ENCODE measurements at places on chromosomes 13 and 19.

- DNase-seq = no peak
Observed at GRCh38 chr13:111516712-111517640, 196.5 kb downstream of the TEX29 start.

DNA sequence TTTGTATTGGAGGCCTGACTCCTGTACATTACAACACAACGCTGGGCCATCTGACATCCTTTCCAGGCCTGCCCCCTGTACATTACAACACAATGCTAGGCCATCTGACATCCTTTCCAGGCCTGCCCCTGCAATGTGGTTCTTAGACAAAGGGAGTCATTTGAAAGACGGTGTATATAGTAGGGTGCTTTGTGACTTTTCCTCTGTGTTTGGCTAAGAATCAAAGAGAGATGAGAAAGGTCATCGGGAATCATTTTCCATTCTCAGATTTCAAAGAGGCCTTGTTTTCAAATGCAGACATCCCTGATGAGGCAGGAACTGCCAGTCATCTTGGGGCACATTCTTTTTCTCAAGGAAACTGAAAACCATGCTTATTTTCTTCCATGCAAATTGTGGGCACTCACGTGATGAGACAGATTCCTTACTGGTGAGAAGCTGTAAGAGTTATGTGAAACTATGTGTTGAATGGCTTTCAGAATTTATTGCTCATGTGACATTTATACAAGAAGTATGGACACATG, 551.6 kb downstream of the MYO16 start:
- no peak for DNase-seq

- no peak for DNase-seq
Observed at GRCh38 chr13:109454167-109454917, 332.0 kb downstream of the IRS2 start.

GRCh38 chr19:1756705-1757465, 3.6 kb downstream of the ONECUT3 start:
- DNase-seq = no peak

- DNase-seq = no peak
Observed at GRCh38 chr19:55466241-55466614, 1.7 kb upstream of the C19orf85 start.

GRCh38 chr13:102617697-102618350, 21.0 kb downstream of the TPP2 start:
- no peak for DNase-seq

- DNase-seq = no peak
Observed at GRCh38 chr13:71249011-71249410, 618.0 kb downstream of the DACH1 start.

- no peak for DNase-seq
Observed at GRCh38 chr19:49458567-49458903, 5.5 kb downstream of the ALDH16A1 start.

DNA sequence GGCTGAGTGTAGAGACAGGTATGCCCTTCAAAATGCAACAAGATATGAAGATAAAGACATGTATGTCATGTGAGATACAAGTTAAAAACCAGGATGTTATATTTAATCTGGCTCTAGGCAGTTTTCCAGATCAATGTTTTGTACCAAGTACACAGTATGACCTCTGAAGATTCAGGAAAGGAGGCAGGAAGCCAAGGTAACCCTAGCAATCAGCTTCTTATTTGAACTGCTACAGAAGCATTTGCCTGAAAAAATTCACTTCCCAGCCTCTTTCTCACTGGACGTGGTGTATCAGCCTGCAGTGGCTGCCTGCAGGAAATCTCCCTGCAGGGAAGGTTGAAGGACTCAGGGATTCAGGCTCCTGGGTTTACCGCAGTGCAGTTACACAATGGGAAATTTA, 24.1 kb downstream of the OLFM4 start:
- DNase-seq = no peak

DNA sequence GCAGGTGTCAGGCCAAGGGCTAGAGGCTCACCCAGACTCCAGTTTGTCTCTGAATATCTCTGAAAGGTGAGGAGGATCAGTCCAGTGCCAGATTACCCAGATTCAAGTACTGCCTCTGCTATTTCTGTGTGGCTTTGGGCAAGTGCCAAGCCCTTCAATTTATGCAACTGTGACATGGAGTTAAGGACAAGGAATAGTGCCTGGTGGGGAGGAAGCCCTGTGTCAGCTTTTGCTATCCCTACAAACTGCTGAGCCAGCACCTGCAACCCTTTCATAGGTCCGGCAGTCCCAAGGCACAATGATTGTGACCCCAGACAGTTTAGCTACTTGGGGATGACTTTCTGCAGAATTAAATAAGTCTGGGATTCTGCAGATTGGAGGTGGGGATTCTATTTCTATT, 123.0 kb downstream of the KL start:
- no peak for DNase-seq

GRCh38 chr19:3462991-3463713, 17.2 kb downstream of the SMIM24 start:
- DNase-seq = no peak

DNA sequence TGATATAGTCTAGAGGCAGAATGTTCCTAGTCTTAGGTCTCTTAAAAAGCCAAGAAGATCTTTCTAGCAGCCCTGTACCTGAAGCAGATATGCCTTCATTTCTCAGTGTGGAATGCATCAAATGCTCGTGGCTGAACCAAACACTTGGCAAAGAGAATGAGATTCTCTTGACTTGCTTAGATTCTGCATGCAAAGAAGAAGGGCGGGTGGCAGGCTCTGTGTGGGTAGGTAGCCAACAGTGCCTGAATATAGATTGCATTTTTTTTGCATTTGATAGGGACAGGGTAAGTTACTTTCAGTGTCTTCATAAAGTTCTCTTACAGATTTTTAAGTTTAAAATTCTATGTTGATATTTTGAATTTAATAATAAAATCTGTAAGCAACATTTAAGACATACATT, 27.3 kb downstream of the IFT88 start:
- DNase-seq = no peak

DNA sequence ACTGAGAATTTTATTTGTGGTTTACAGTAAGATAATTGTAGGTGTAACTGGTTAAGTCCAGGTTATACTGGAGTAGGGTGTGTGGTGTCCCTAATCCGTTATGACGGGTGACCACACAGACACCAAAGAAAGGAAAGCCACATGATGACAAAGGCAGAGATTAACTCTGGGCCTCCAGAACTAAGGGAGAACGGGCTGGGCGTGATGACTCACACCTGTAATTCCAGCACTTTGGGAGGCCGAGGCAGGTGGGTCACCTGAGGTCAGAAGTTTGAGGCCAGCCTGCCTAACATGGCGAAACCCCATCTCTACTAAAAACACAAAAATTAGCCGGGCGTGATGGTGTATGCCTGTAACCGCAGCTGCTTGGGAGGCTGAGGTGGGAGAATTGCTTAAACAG, 10.2 kb upstream of the FUT2 start:
- DNase-seq = no peak

- DNase-seq = no peak
Observed at GRCh38 chr13:107376341-107377125, 808.6 kb upstream of the ARGLU1 start.

GRCh38 chr13:83162493-83162892, 719.8 kb downstream of the SLITRK1 start:
- no peak for DNase-seq

DNA sequence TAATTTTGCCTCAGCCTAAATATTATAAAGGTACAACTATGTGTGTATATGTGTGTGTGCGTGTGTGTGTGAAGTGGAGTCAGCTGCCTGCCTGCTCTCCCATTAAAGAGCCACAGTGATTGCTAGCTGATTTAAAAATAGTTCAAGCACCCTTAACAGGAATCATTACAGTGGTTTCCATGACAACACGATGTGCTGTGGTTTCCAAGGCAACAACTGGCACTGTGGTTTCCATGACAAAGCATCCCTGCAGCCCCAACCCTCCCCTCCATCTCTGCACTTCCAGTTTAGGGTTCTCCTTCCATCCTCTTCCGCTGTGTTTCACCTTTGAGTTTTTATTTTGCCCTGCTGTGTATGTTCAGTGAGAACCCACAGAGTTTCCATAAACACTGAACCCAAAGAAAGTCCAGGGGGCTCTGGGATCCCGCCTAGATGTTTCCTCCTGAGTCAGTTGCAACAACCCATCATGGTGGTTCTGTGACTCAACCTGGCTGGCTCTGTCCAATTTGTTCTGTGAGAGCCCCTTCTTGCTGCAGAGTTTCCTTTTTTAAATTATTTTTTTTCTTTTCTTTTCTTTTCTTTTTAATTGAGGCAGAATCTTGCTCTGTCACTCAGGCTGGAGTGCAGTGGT, 7.1 kb upstream of the PNMA8A start:
- no peak for DNase-seq

DNA sequence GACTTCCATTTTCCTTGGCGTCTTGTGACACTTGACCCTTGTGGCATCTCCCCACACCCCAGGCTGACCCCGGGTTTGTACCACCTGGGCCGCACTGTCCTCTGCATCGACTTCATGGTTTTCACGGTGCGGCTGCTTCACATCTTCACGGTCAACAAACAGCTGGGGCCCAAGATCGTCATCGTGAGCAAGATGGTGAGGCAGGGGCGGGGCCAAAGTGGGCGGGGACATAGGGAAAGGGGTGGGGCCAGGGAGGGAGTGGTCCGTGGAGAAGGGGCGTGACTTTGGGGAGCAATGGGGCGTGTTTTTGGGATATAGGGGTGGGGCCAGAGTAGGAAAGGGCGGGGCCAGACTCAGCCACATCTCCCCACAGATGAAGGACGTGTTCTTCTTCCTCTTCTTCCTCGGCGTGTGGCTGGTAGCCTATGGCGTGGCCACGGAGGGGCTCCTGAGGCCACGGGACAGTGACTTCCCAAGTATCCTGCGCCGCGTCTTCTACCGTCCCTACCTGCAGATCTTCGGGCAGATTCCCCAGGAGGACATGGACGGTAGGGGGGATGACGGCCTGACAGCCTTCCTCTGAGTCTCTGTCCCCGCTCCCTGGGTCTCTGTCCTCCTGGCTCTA, 42.8 kb downstream of the TRPM4 start:
- no peak for DNase-seq

GRCh38 chr13:50909605-50910484, at the start of gene RNASEH2B:
Gene RNASEH2B (plus strand): TSS chr13:50909791. CDS start chr13:50910077, 286 bp downstream.
- DNase-seq = peak; percentile 59

- DNase-seq = no peak
Observed at GRCh38 chr19:35455616-35456201, 7.7 kb downstream of the FFAR2 start.

- no peak for DNase-seq
Observed at GRCh38 chr19:28307487-28307886, 905.5 kb downstream of the UQCRFS1 start.

GRCh38 chr13:39580881-39581575, 22.0 kb downstream of the LHFPL6 start:
- no peak for DNase-seq

- DNase-seq = no peak
Observed at GRCh38 chr13:44272692-44273091, 100.9 kb upstream of the SERP2 start.

- peak; percentile 68 for DNase-seq
Observed at GRCh38 chr19:7534531-7535046, 928 bp upstream of the PNPLA6 start.

DNA sequence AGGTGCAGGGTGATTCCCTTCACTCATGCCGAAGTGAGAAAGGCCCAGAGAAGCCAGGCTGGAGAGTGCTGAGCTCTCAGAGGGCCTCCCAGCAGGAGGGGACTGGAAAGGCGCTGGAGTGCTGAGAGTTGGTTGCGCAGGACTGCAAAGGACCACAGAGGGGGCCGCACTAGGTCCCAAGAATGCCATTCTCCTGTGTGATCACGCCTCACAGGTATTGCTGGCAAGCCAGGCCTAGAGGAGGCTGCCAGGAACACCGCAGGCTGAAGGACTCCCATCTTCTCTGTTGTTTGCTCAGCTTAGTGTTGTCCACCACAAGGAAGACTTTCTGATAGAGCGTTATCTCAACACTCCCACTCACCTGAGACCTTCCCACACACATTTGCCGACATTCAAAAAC, 165.0 kb downstream of the FGF14 start:
- no peak for DNase-seq

- DNase-seq = no peak
Observed at GRCh38 chr13:111385183-111385857, 64.9 kb downstream of the TEX29 start.

DNA sequence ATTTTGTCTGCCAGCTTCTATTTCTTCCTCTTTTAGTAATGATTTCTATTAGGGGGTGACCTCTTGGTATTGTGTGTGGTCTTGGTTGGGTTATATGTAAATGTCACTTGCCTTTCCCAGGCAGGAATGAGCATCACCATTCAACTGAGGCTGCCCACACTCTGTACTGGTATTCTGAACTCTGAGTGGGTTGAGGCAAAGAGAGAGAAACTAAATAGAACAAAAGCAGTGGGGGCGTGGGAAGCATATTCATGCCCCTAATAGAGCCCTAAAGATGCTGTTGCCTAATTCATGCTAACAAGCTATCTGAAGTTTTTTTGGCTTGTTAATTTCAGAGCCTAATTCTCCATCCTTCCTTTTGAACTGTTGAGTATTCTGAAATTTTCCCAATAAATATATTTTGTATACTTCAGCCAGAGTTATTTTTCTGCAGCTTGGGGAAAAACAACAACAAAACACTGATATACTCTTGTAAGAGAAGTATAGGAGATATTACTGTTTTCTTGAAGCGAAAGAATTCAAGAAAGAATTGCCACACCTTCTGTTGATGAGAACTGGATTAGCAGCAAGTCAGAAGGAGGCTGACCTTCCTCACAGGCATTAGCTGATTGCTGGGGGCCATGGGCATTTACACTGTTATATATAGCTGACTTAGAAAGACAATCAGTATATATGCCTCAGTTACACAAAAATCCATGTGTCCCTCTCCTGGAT, 315.8 kb upstream of the KLF12 start:
- no peak for DNase-seq

- DNase-seq = no peak
Observed at GRCh38 chr19:29535214-29535831, 9.5 kb downstream of the VSTM2B start.

GRCh38 chr13:52599848-52600603, 42.2 kb upstream of the HNRNPA1L2 start:
- no peak for DNase-seq

DNA sequence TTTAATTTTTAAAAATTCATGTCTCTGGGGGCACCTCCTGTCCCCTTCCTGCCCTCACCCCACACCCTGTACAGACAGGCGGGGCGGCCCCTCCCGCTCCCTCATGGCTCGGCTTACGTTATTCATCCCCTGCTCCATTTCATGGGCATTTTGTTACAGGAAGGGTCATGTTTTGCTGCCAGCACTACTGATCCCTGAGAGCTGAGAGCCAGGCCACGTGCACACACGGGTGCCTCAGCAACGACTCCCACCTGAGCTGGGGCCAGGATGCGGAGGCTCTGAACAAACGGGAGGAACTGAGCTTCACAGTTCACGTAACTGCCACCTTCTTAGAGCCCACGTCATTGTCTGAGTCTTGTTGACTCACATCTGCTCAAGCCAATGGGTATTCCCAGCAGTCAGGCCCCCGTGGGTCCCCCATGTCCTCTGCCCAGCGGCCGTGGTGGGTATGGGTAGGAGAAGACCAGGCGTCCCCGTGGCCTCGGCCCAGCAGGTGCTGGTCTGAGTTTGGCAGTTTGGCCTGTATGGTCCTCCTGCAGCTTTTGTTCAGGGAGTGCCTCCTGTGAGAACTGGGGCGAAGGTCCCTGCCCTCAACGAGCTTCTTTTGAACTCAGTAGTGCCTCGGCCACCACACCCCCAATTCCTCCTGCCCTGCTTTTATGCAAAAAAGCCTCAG, 16.4 kb upstream of the TMEM255B start:
- DNase-seq = no peak

- no peak for DNase-seq
Observed at GRCh38 chr13:31947105-31947504, 84.5 kb upstream of the FRY start.

GRCh38 chr13:77724092-77724491, 26.6 kb downstream of the SLAIN1 start:
- DNase-seq = no peak

GRCh38 chr13:38202740-38203139, 146.9 kb upstream of the UFM1 start:
- DNase-seq = no peak

- no peak for DNase-seq
Observed at GRCh38 chr19:28793391-28794168, 419.4 kb downstream of the UQCRFS1 start.

Measured in left renal cortex interstitium (tissue), 4 donors.